Hepatic stellate cell (primary cell): ENCODE measurements at places on chromosomes 12 and 14.

DNA sequence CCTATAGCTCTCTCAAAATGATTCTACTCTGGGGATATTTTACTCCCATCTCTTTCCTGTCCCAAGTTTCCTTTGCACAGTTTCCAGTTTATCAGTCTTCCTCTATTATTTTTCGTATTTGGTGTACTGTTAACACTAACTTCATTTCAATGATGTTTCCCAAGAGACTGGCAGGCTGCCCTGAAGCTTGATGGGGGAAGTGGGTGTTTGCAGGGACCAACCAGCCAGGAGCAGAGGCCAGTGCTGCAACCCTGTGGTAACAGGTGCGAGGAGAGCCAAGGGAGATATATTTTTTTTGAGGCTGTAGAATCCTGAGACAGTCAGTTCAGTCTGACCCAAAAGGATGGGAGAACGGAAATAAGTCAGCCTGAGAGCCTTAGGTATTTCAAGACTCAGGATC, 11.8 kb upstream of the CEBPE start:
- DNase-seq: no peak

DNA sequence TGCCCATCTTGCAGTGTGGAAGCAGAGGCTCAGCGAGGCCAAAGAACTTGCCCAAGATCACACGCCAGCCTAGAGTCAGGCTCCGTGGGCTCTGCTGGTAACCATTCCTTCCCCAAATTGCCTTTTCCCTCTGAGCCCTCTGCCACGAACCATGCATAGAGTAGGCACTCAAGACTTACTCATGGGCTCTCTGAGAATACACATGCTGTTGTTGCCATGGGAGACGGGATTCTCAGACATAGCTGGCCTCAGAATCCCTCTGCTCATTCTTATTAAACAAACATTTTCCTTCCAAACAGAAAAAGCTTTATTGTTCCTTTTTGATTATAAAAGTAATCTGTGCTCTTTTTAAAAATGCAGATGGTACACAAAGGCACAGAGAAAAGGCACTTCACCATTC, 52.5 kb upstream of the WSCD2 start:
- no peak for DNase-seq

GRCh38 chr14:99234355-99234754, 37.6 kb downstream of the BCL11B start:
- no peak for DNase-seq

DNA sequence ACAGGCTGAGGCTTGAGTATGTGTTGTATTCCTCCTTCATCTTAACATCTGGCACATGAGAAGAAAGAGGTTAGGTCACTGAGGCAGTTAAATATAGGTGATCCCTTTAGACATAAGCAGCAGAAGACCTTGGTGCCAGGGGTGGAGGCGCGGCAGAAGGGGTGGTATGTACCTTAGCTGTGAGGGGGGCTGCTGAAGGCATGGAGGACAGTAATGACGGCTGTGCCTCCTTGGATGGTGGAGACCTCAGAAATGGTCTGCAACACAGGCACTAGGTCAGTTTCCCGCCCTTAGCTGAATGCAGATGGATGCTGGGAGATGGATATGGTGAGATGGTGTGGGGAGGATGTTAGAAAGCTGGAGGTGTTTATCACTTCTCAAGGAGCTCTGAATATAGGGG, 1.5 kb upstream of the PNMA1 start:
- no peak for DNase-seq

- DNase-seq: no peak
Measured at GRCh38 chr14:70366911-70367310, 7.4 kb upstream of the COX16 start.

DNA sequence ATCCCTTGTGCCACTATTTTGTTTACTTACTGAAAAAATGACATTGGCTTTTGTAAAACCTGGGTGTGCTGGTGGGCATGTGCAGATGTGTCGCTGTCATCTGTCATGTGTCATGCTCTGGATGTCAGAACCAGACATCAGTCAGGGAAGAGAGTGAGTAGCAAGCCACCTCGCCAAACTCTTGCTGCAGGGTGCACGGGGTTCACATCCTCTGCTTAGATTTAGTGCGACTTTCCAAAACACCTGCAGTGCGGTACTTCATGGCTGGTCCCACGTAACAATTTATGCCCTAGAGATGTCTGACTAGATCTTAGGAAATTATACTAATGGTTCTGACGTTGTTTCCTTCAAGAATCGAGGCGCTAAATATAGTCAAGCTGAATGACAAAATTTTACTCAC, 106.7 kb downstream of the CRADD start:
- DNase-seq: no peak

- DNase-seq: no peak
Measured at GRCh38 chr12:58138424-58138823, 197.1 kb downstream of the ATP23 start.

DNA sequence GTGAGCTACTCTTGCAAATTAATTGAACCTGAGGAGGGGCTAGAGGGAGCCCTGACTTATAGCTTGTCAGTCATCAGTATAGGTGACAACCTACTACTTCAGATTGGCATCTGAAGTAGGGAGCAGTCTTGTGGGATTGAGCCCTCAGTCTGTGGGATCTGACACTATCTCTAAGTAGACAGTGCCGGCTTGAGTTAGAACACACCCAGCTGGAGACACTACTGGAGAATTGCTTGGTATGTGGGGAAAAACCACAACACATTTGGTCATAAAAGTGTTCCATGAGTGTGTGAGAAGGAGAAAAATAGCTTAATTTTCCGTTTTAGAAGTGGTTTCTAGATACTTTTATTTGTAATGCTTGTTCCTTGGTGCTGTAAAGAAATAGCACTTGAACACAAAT, 30.5 kb upstream of the DDHD1 start:
- no peak for DNase-seq

DNA sequence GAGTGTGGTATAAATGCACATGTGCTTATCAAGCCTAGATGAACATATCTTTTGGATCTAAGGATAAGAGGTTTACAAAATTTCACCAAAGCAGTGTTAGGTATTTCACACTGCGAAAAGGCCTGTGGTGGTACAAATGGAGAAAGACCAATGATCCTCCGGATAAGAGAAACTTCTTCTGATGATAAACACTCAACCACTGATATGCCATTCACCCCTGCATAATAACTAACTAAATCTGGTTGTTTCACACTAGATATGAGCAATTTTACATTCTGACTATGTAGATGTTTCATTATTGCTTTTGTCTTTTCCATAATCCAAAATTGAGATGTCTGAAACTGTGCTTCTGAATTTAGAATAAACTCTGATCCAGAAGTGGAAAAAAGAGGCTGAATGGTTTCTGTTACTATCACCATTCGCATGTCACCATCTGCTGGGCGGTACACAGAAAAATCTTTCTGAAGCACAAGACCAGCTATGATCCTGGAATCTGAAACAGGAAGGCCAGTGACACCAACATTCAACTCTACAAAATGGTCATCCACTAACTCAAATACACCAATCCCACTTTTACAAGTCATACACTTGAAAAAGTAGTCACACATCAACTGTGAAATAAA, 1.3 kb downstream of the BBS10 start:
- DNase-seq: peak; percentile 38

GRCh38 chr12:31974673-31975072, 15.5 kb downstream of the RESF1 start:
- no peak for DNase-seq

DNA sequence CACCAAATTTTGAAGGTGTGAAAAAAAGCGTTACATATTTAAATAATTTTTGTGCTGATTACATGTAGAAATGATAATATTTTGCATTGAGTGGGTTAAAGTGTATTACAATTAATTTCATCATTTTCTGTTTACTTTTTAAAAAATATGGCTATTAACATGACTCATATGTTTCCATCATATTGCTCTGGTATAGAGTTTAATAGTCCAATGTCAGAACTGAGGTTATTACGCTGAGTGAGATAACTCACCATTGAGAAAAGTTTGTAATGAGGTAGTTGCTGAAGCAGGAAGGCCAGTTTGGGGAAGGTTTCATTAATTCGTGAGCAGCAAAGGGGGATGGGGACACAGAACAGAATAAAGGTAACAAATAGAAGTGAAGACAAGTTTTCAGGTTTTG, 865.7 kb upstream of the MGAT4C start:
- no peak for DNase-seq

DNA sequence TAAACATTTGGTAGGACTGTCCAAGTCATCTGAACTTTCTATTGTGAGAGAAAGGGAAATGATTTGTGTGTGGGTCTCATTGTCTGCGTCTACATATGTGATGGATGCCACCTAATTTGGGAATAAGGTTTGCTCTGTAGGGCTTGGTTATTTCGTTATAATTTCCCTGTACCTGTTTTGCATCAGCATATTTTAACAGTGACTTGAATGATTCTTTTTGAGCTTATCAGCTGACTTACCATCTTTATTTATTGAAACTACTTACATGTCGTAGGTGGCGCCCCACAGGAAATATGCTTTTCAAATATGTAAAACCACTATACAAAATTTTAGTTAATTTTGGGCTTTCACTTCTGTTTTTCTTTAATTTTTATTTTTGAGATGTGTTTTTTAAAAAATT, 56.5 kb upstream of the BCAT1 start:
- no peak for DNase-seq

DNA sequence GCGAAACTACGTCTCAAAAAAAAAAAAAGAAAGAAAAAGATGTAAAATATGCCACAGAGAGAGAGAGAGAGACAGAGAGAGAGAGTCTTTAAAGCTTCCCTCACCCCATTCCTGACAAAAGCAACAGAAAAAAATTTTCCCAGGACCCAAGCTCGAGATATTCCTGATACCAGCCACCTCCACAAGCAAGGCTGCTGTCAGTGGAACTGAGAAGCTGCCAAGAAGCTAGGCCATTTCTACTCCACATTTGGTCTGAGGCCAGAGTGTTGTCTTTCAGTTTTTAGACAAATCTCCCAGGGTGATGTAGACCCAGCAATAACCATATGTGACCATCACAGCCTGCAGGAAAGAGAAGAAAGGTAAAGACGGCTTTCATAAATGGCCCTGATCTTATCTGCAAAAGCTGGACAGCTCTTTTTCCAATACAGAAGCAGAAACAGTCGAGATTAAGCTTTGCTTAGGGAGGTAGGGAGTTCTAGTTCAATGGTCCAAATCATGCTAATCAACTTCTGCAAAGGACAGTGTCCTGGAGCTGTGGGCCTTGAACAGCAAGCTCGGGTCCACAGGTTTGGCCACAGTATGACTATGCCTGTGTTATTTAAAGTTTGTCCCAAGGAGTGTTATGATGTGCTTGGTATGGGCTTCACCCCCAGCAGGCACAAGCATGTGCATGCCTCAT, 130.3 kb upstream of the NUDT4 start:
- DNase-seq: no peak

- DNase-seq: no peak
Measured at GRCh38 chr14:96648506-96649326, 146.5 kb downstream of the PAPOLA start.

- DNase-seq: no peak
Measured at GRCh38 chr12:79597910-79598309, 92.9 kb downstream of the PAWR start.

- DNase-seq: no peak
Measured at GRCh38 chr12:75812271-75813018, 219.1 kb downstream of the PHLDA1 start.

DNA sequence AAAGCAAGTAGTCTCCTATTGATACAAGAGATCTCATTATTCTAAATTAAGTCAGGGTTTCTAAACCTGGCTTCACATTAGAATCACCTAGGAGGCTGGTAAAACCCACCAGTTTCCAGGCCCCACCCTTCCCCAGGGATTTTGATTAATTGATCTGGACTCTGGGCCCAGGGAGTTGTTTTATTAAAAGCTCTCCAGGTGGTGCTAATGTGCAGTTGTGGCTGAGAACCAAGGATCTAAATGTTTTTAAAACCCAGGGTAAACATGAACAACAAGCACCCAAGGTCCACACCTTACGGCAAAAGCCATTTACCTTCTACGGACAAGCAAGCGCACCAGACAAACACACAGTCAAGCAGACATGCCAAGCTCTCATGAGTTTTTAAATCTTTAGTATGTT, 73.9 kb downstream of the SLC2A13 start:
- DNase-seq: no peak

- no peak for DNase-seq
Measured at GRCh38 chr14:56195704-56196103, 77.5 kb downstream of the PELI2 start.

- DNase-seq: no peak
Measured at GRCh38 chr14:78297858-78298257, 127.7 kb downstream of the NRXN3 start.

DNA sequence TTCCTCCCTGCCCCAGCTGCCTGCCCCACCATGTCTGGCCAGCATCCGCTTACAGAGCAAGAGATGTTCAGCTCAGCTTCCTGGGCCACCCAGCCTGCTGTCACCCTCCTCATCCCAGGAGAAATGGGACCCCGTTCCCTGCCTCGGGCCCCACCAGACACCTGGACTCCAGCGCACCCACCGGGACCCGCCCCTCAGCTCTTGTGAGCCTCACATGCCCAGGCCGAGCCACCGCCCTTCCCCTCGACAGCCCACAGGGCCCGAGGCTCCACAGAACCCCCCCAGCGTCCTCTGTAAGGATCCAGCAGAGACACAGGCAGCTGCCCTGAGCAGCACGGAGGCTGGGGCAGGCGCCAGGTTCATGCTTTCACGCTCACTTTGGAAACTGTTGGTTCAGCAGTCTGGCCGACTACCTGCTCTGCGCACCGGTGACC, 18.4 kb upstream of the C14orf180 start:
- DNase-seq: no peak
